ENCODE measurements at places on chromosomes 12 and 14.

- no peak for DNase-seq
Observed at GRCh38 chr14:79424462-79424861, 786.8 kb downstream of the DIO2 start.

DNA sequence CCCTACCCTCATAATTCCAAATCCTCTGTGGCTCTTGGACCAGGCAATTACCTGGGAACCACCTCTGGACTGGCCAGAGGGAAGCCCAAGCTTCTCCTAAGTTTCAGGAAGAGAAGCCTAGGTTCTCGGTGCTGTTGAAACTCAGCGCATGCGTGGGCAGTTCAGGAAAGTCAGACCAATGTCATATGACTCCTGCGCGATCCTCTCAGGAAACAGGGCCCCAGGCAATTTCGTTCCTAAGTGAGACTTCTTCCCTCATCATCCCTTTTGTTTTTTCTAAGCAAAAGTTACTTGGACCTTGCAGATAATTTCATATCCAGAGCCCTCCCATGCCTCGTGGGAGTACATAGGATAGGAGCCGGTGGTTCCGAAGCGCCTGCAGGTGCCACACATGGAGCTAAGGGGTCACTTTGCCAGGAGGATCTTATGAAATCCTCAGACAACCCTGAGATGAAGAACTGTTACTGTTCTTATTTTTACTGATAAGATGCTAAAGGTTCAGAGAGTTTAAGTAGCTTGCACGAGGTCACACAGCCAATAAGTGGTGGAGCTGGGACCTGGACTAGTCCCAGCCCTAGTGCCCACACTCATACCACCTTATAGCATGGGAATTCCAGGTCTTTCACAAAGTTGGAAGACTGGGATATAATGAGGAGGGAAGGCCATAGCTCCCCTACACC is 168.2 kb downstream of the ZFP36L1 start:
- no peak for DNase-seq

GRCh38 chr12:32395026-32395425 is 4.3 kb upstream of the FGD4 start:
- no peak for DNase-seq

DNA sequence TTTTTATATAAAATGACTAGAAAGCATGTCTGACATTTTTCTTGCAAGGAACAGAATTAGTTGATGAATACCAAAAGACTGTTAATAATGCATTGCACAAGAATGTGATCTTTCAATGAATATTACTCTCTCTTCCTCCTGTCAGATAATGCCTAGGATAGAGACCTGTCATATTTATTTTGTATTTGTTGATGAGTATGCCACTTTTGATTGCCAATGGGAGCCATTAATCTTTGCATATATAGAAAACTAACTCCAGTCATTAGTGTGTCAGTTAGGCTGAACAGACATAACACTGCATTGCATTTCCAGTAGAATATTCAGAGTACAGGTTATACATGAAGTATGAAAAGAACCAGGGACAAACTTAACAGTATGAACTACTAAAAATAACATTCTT is 1125.3 kb downstream of the LRFN5 start:
- no peak for DNase-seq

DNA sequence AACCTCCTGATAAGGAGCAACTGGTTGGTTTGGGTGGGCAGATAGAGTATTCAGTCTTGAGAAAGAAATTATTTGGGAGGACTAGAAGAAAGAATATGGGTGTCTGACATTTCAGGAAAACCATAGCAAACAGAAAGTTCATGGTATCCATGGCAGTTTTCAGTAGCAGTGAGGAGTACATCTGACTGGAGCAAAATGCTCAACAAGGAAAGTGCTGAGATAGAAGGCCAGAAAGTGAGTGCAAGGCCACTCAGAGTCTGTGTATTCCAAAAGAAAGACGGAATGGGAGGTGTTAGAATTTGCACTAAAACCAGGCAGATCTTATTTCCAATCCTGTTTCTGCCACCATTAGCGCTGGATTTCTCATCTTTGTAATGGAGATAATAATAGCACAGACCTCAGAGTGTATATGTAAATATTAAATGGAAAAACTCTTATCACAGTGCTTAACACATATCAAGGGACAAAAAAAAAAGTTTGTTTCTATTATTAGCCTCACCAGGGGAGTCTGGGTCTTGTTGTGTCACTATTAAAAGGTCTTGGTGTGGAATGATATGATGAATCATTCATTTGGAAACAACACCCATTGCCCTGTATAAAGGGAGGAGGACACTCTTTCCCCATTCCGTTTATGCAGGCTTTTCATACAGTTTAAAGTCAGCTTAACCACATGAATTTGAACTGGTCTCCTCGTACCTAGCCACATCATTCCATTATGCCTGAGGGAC is 349.8 kb downstream of the IPO8 start:
- DNase-seq: no peak

DNA sequence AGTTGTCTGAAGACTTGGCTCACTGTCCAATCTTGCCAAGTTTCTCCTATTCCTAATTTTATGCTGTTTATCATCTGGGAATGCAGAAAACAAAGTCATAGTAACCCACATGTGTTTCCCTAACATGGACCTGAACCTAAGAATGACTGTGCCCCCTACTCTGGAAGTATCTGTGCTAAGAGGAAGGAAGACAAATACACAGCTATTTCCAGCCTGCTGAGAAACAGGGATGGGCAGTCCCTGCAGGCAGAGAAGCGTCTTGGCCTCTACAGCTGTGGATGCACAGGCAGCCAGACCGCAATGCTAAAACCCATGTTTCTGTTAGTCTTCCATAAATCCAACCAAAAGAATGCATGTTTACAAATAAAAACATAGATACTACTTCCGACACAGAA is 56.2 kb downstream of the DUSP16 start:
- peak; percentile 37 for DNase-seq

GRCh38 chr14:65790172-65790815 is 377.8 kb downstream of the FUT8 start:
- DNase-seq: no peak

All from dermis microvascular lymphatic vessel endothelial cell (primary cell).